GM23338 (cell line): ENCODE measurements at places on chromosomes 2 and 18. TPM values are rescaled to one million over a fixed set of nuclear protein-coding genes. Genes with fewer than 3 reads are reported as not detected.

GRCh38 chr2:58645017-58645416, 403.9 kb upstream of the FANCL start:
- 0 out of 2 replicates have a peak, but pooled peaks cover 7% of the 10 kb centered on the region for H3K4me1 ChIP-seq
- no peaks in the 10 kb centered on the region for H3K27me3 ChIP-seq
- no peak for DNase-seq

DNA sequence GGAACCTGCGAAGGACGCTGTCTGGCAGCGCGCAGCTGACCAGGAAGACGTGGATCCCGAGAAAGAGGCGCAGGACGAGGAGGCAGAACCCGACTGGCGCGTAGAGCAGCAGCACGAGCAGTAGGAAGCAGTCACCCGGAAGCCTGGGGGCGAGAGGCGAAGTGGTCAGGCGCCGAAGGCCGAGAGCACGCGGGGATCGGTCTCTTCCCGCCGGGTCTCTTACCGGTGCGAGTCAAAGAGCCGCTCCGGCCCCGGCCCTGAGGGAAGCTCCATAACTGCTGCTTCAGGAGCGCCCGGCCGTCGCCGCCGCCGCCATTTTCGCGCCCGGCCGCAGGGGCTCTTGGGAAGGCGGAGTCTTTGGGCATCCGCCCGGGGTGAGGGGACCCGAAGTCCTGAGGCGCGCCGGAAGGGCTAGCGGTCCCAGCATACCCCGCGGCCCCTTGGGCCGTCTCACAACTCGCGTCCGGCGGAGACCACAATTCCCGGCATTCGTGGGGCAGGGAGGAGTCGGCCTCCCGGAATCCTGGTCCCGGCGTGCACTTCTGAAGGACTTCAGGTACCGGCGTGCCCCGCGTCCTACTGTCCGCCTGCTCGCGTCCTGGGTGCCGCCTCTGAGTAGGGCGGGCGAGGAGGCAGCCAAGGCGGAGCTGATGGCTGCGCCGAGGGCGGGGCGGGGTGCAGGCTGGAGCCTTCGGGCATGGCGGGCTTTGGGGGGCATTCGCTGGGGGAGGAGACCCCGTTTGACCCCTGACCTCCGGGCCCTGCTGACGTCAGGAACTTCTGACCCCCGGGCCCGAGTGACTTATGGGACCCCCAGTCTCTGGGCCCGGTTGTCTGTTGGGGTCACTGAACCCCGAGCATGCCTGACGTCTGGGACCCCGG, at the start of the genes AUP1 and HTRA2:
TSS of gene AUP1 (minus strand) at position 350 of the 882 bp plus-strand sequence. CDS start at position 273, 77 bp downstream.
TSS of gene HTRA2 (plus strand) at position 577 of the 882 bp plus-strand sequence. CDS start at position 651, 74 bp downstream.
- peak within 1 kb of the TSS; percentile 100 for H3K4me3 ChIP-seq
- peak; percentile 100 for DNase-seq
- no peaks in the 10 kb centered on the region for H3K27me3 ChIP-seq
- peak within 1 kb of the TSS; percentile 83; the same call in 1 of the 2 replicates for H3K27ac ChIP-seq
- H3K36me3 ChIP-seq: peaks cover 11% of the 10 kb centered on the region

The RABL2A gene
- 4.1 and 5.0 TPM in 2 replicates for total RNA-seq

DNA sequence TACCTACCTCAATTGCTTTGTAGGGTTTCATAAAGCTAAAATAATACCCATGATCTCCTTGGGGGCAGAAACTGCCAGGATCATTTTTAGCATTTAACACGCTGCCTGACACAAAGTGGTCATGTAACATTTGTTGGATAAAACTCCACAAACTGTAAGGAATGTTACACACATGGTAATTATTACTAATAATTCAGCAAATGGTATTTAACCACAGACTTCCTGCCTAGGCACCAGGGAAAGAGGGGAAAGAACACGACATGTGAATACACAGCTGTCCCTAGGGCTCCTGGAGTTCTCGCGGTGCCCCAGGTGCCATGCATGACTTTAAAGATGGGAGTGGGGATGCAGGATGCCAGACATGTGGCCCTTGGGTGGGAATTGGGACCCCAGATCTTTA, 43.5 kb downstream of the ASAP2 start:
- no peaks in the 10 kb centered on the region for H3K27me3 ChIP-seq
- H3K4me3 ChIP-seq: no peak overlapping the region
- H3K27ac ChIP-seq: no peak overlapping the region
- DNase-seq: no peak

DNA sequence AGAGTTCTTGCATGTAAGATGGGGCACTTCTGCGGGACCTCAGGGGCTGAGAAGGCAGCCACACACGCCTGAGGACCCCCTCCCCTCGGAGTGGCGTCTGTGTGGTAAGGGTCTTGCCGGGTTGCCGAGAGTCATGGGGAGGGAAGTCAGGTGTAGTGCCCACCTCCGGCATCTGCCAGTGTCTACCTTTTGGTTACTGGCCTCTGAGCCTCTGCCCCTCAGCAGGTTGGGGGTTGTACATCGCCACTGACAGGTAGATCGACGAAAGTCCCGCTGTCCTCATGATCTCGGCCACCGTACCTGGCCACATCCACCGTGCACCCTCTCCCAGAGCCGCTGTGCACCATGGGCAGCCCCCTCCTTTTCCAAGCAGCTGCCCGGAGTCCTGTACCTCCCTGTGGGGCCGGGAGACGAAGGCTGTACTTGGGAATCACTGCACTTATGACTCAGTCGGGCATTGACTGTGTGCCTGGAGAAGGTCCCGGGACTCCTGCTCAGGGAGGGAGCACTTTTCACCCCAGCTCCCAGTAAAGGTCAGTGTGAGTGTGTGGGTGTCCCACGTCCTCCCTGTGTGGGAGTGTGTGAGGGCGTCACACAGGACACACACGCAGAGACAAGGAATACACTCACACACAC, 332.4 kb upstream of the MYT1L start:
- no peaks in the 10 kb centered on the region for H3K4me1 ChIP-seq
- no peak for DNase-seq
- no peaks in the 10 kb centered on the region for H3K27me3 ChIP-seq
- no peak overlapping the region for H3K4me3 ChIP-seq
- H3K27ac ChIP-seq: no peak overlapping the region

The DYNAP gene
- total RNA-seq: 0.28 and 1.0 TPM in 2 replicates

DNA sequence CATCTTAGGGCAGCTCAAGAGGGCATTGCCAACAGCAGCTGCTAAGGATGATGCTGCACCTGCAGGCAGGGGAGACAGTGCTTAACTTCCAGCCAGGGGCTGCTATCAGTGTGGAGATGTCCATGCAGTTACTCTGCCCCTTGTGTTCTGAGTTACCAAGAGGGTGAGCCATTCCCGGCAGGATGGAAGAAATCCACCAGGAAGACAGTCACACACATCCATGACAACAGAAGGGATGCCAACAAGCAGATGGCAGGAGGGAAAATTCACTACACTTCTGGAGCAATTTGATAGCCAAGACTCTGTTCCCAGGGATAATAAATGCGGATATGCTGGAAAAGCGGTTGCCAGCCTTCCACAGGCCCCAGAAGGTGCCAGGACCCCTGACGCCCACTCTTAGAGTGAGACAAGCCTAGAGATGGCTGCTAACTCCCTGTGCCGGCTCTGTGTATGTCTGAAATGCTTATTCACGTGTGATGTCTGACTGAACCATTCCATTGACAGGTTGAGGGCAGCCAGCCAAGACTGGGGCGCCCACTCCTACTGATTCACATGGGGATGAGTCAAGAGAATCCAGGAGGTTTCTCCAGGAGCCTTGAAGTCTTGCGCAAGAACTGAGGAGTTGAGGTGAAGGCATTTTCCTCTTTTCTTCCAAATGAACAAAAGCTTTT, 24.5 kb downstream of the LOXHD1 start:
- no peak overlapping the region for H3K4me3 ChIP-seq
- no peaks in the 10 kb centered on the region for H3K36me3 ChIP-seq
- H3K4me1 ChIP-seq: no peaks in the 10 kb centered on the region
- H3K27ac ChIP-seq: no peak overlapping the region
- DNase-seq: no peak
- H3K27me3 ChIP-seq: no peaks in the 10 kb centered on the region

- no peak overlapping the region for H3K27ac ChIP-seq
- H3K4me3 ChIP-seq: no peak overlapping the region
- DNase-seq: no peak
- H3K27me3 ChIP-seq: no peaks in the 10 kb centered on the region
- peaks cover 10% of the 10 kb centered on the region for H3K4me1 ChIP-seq
- H3K36me3 ChIP-seq: no peaks in the 10 kb centered on the region
Observed at GRCh38 chr2:33559328-33559727, 39.8 kb downstream of the FAM98A start.

- H3K36me3 ChIP-seq: no peaks in the 10 kb centered on the region
- DNase-seq: no peak
- H3K27ac ChIP-seq: no peak overlapping the region
- no peak overlapping the region for H3K4me3 ChIP-seq
Observed at GRCh38 chr2:113255140-113256070, 23.3 kb downstream of the PAX8 start.

The LOXHD1 gene
- total RNA-seq: 0.16 and 0.17 TPM in 2 replicates

The FHL2 gene
- total RNA-seq: 30.9 and 35.7 TPM in 2 replicates

DNA sequence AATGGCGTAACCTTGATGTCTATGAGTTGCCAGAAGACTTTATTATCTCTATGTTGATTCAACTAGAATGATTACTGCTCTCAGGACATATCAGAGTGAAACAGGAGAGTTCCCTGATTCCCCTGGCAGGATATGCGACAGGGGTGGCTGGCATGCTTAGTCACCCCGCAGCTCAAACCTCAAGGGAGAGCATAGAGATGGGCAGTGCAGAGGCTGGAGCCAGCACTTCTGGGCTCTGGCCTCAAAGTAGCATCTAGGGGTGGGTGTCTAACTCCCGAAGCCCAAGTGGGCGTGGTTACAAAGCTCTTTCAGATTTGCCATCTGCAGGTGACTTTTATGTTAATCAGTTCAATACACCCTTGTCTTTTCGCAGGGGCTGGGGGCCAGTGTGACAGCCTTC, 391.6 kb downstream of the ADCYAP1 start:
- no peak overlapping the region for H3K4me3 ChIP-seq
- no peak overlapping the region for H3K27ac ChIP-seq
- DNase-seq: peak; percentile 21
- no peaks in the 10 kb centered on the region for H3K36me3 ChIP-seq
